ENCODE measurements at places on chromosomes 4 and X.

GRCh38 chrX:67546496-67547423 lies 2.9 kb downstream of the AR start:
- no peak for DNase-seq

GRCh38 chr4:84915396-84915780 lies 51.1 kb downstream of the WDFY3 start:
- DNase-seq = no peak

GRCh38 chr4:161287678-161288352 lies 876.0 kb downstream of the FSTL5 start:
- no peak for DNase-seq

GRCh38 chr4:86432559-86433134 lies 72.8 kb upstream of the MAPK10 start:
- DNase-seq = no peak

DNA sequence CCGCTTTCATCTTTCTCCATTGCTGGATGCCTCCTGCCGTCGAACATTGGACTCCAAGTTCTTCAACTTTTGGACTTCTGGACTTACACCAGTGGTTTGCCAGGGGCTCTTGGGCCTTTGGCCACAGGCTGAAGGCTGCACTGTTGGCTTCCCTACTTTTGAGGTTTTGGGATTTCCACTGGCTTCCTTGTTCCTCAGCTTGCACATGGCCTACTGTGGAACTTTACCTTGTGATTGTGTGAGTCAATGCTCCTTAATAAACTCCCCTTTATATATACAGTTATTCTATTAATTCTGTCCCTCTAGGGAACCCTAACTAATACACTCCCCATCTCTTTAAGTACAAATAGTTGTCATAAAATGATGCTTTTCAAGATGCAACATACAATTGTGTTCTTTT lies 595.3 kb downstream of the ARAP2 start:
- no peak for DNase-seq

- DNase-seq = no peak
Measured at GRCh38 chr4:108219998-108220397, 51.3 kb upstream of the LEF1 start.

GRCh38 chr4:74397748-74398426 lies 32.9 kb downstream of the EREG start:
- no peak for DNase-seq

DNA sequence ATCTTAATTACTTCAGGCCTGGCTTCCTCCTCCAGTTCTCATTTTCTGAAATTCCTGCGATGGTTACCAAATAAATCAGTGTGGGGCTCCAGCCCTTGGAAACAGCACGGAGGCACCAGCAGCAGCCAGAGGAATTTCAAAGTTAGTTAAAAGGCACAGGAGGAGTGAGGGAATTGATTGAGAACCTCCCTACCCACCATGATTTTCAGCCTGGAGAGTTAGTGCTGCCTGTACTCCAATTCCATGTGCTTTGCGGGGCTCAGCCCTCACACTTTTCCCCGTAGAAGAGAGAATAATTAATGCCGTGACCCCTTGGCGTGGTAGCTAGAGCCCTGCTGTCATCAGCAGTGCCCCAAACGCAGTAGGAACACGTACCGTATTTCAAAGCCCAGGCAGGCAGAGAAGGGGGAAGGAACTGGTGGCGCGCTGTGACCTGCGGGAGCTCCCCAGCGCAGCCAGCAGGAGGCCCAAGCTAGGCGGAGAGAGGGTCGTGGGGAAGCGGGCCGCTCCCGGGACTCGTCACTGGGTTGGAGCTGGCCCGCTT lies 84.0 kb upstream of the IGFBP7 start:
- no peak for DNase-seq

GRCh38 chr4:26061248-26061986 lies 147.4 kb downstream of the SMIM20 start:
- no peak for DNase-seq

GRCh38 chrX:68978255-68978654 lies 149.4 kb downstream of the EFNB1 start:
- DNase-seq = no peak

- no peak for DNase-seq
Measured at GRCh38 chrX:150269605-150270254, 93.4 kb upstream of the MAMLD1 start.
